ENCODE measurements at places on chromosomes 2 and 18. TPM values are rescaled to one million over a fixed set of nuclear protein-coding genes. Genes with fewer than 3 reads are reported as not detected.

GALNT13 gene
- polyA plus RNA-seq, result not detected

BOLL gene
- not detected for polyA plus RNA-seq

CDCA7 gene
- 5.0 TPM for polyA plus RNA-seq

PROC gene
- polyA plus RNA-seq, result not detected

RAX gene
- polyA plus RNA-seq, result not detected

All from CD8-positive, alpha-beta memory T cell (primary cell).